ENCODE measurements at places on chromosomes 6 and 20.

DNA sequence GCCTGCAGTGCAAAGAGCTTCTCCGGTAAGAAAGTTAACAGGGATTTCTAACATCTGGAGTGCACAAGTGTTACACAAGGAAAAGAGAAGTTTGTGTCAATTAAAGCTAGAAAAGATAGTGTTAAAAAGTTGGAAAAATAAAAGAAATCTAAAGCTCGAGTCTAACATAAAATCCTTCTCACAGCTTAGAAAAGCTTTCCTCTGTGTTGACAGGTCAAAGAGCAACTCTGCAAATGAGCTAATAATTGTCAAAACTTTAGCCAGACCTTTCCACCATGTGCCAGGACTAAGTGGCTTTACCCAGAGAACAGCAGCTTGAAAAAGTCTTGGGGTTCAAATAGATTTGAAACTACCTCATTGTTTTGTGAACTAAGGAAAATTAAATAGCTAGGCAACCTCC, 14.8 kb downstream of the PTPRK start:
- DNase-seq = no peak

DNA sequence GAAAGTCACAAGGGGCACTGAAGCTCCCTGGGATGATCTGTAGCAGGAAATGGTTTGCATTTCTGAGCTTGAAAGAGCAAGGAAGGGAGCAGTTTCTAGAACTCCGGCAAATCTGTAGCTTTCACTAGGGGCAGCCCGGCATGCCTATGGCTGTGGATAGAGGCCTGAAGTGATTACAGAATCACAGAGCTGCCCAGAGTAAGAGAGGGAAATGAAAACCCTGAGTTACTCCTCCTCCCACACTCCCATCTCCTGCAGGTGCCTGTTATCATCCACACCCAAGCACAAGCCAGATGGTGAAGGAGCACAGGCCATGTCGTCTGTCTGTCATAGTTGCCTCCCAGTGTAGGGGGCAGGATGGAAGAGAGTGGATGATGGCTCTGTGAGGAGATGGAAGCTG, 37.1 kb downstream of the HLA-F start:
- DNase-seq = no peak

DNA sequence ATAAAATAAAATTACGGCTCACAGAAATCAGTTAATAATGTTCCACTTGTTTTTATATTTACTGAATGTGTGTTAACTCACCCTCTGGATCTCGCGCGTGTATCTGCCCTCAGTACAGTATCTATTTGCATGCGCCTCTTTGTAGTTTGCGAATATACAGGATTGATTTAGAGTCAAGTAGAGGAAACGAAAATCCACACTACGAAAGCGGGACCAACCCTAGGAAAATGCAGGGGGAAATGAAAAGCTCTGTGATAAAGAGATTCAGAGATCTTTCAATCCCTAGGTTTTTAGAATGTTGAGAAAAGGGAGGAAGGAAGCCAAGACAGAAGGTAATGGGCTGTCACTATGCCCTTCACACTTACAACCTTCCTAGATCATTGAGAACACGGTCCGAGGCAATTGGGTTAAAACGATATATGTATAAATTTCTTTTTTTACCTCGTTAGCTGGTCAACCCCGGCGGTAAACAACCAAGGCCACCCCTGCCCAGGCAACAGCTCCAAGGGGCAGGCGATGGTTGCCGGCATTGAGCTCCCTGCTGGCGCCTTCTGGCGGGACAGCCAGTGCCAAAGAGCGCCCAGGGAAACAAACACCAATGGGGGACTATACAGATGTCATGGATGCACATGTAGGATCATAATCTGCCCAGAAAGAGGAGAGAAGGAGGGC, 792 bp upstream of the FUT9 start:
- DNase-seq = no peak

DNA sequence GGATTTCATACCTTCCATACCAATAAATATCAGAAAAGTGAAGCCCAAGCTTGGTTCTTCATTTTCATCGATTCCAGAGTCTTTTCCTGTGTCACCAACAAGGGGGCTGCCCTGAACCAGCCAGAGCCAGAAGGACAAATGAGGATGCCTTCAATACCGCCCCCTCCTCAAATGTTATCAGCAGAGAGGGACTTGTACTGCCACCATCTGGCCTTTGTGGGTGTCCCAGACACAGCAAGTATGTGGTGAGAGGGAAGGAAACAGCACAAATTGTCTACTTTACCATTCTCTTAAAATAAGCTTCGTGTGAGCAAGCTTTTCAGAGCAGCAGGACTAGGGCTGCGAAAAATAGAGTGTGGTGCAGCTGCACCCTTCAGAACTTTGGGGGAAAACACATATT, 165.3 kb downstream of the SOBP start:
- DNase-seq = no peak

DNA sequence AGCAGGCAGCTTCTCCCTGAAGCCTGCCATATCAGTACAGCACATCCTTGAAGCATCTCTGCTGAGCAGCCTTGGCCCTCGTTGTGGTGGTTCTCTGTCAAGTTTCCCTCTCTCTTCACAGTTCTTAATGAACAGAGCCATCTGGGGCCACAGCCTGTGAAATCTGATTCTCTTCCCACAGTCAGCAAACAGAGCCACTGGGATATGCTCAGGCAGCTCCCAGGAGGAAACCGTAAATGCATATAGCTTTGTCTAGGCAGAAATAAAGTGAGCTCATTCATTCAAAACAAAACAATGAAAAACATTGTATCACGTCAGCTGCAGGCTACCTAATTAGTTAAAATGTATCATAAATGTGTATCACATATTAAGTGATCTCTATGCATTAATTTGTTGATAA, 80.3 kb downstream of the TBC1D7 start:
- no peak for DNase-seq

DNA sequence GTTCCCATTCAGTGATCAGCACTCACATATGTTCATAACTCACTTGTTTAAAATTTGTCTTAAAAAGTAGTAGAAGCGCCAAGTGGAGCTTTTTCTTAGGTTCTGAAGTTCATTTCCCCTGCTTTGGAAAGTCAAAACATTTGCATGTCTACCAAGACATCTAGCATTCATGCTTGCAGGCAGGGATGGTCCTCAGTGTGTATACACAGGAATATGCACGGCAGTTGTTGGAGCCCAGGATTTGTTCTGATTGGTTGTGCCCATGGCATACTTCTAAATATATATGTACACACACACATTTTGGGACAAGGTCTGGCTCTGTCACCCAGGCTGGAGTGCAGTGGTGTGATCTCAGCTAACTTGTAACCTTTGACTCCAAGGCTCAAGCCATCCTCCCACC, 2.4 kb upstream of the GPX6 start:
- DNase-seq = no peak

DNA sequence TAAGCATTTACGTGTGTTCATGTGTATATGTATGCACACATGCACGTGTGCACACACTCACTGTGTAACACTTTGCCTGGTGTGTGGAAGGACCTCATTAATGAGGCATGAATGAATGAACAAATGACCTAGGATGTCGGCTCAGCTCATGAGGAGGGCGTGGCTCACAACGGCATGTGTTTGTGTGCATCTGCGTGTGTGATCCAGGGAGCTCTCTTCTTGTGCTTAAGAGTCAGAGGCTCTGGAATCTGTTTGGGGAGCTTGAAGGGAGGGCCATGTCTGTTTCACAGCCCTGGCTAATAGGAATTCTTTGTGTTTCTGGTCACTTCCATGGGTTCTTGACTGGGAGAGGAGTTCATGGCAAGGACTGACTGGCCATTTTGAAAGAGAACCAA, 32.7 kb downstream of the TOX2 start:
- no peak for DNase-seq
